ENCODE measurements at places on chromosomes 13 and 19.

- DNase-seq = peak; percentile 46
Observed at GRCh38 chr19:18167975-18168645, 5.5 kb upstream of the IFI30 start.

- no peak for DNase-seq
Observed at GRCh38 chr13:99486996-99487395, 14.3 kb upstream of the TM9SF2 start.

DNA sequence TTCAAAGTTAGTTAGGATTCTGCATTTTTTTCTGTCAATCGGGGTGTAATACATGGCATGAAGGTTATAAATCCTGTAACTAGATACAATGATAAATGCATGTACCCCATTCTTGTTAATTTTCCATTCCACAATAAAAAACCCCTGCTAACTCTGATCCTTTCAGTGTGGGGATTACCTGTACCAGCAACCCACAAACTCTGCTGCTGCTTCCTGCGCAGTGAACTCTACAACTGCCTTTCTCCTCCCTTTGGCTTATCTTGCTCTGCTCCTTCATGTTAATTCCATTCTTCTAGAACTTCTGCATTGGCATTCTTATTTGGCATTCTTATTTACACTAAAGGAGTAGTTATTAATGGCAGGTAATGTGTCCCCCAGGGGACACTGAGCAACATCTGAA lies 273.1 kb downstream of the KLF12 start:
- no peak for DNase-seq

DNA sequence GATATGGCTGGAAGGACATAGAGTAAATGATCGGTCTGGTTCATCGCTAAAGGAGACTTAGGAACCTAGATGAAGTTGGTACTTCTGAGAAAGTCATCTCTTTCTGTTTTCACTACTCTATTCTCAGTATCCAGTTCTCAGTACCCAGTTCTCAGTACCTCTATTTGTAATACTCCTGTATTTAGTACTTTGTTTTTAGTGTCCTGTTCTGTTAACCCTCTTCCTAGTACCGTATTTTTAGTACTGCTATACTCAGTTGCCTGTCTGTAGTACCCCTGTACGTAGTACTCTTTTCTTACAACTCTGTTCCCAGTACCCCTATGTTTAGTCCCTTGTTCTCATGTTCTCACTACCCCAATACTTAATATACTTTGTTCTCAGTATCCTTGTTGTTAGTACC lies 1.2 kb downstream of the RFXAP start:
- DNase-seq = no peak

GRCh38 chr13:107960301-107960700 lies 255.0 kb downstream of the LIG4 start:
- DNase-seq = no peak

DNA sequence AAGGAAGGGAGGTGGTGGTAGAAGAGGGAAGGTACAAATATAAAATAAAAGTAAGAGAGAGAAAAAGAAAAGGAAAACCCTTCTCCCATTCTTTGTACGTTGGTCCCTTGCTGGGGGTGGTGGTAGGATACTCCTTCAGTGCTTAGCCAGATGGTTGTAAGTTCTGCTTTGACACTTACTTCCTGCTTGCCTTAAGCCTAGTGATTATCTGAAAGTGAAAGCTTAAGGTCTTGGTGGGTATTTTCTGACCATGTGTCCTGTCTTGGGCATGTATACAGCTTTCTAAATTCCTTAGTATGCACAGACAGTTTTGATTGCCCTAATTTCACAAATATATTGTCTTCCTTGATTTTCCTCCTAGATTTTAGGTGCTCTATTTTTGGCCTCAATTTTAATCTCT lies 314.8 kb downstream of the PCDH17 start:
- DNase-seq = no peak

DNA sequence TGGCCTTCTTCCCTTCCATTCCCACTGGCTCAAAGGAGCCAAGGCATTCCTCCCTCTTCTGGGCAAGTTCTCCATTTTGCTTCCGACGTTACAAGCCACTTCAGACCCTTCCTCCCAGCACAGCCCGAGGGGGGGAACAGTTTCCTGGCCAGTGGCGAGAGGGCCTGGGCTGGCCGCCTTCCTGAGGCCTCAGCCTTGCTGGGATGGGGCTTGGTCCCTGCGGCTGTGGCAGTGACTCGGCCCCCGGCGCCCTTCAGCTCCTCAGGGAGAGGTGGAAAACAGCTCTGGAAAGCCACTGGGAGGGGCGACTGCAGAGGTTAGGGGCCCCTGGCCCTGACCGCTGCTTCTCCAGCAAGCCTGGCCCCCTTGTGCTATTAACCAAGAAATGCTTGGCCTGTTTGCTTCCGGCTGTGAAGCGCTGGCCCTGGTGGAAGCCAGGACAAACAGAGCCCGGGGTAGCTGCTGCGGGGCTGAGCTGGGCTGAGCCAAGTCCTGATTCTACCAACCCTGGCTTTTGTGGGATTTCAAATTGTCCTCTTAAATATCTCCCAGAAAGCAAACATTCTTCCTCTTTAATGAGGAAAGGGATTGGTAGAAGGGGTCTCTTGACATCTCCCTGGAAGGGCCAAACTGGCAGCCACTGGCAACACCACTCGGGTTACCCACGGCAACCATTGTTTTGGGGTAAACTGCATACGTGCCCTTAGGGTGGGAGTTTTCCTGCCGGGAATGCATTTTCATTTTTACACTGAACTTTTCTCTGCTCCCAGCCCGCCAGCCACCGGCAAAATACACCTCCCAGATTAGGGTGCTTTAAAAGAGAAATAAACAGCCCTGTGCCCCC lies 38.7 kb downstream of the C13orf46 start:
- no peak for DNase-seq

DNA sequence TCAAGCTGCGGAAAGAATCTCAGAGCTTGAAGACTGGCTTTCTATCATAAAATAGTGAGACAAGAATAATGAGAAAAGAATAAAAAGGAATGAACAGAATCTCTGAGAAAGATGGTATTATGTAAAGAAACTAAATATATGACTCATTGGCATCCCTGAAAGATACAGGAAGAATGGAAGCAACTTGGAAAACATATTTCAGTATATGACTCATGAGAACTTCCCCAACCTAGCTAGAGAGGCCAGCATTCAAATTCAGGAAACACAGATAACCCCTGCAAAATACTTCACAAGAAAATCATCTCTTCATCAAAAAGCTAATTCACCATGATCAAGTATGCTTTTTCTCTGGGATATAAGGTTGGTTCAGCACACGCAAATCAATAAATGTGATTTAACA lies 2318.0 kb downstream of the PCDH9 start:
- DNase-seq = no peak

- no peak for DNase-seq
Observed at GRCh38 chr13:22114630-22115311, 443.9 kb downstream of the FGF9 start.

- peak; percentile 15 for DNase-seq
Observed at GRCh38 chr19:58001895-58002369, 688 bp downstream of the ZNF606 start.

GRCh38 chr13:46609052-46609451 lies 56.1 kb downstream of the LRCH1 start:
- DNase-seq = no peak

- DNase-seq = no peak
Observed at GRCh38 chr13:24073657-24074056, 86.9 kb upstream of the SPATA13 start.

- no peak for DNase-seq
Observed at GRCh38 chr13:22091971-22092300, 421.1 kb downstream of the FGF9 start.

DNA sequence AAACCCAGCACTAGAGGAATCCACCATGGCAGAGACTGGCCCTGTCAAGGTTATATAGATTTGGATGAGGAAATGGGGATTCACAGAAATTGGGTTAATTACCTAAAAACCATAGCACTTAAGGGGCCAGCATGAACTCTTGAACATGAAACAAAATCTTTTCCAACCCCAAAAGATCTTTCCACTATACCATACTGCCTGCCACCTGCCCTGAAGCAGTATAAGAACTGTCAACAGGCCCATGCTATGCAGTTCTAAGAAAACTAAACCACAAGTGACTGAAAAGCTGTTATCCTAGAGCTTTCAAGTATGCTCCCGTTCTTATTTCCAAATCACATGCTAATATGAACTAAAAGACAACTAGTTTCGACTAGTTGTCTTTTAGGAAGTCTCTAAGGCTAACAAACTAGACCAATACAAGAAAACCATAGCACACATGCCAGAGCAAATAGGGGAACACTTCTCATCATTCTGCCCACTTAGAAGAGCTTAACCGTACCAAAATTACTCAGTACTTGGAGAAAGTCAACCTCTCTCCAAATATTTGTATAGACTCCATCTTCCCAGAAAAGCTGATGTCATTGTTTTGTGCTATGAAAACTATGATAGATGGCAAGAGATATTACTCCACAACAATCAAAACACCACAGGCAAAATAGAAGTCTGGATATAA lies 27.5 kb downstream of the HSPH1 start:
- DNase-seq = no peak

DNA sequence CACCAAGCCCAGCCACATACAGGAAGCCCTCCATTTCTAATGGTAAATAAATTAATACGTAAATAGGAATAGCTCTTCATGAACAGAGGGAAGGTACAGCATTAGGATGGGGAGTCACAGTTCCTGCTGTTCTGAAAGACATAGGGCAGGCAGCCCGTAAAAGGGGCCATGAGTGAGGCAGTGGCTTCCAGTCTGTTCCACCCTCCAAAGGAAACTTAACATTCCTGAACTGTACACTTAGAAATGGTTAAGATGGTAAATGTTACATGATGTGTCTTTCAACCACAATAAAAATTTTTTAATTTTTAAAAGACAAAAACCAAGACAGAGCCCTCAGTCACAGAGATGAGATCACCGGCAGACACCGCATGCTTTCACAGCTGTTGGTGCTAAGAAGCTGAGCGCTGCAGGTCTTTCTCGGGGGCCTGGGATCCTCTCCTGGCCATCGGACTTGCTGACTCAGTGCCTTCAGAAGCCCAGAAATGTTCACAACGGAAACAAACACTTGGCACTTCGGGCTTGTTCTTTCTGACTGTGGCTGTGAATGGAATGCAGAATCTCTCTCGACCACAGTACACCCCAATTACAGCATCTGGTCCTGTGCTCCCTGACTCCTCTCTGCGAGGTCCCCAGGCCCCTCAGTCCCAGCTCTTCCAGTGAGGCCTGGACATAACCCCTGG lies 36.4 kb downstream of the EPS15L1 start:
- DNase-seq = no peak

- no peak for DNase-seq
Observed at GRCh38 chr13:29956853-29957252, 106.4 kb upstream of the UBL3 start.

- DNase-seq = no peak
Observed at GRCh38 chr19:39342647-39343305, 555 bp downstream of the SAMD4B start.

DNA sequence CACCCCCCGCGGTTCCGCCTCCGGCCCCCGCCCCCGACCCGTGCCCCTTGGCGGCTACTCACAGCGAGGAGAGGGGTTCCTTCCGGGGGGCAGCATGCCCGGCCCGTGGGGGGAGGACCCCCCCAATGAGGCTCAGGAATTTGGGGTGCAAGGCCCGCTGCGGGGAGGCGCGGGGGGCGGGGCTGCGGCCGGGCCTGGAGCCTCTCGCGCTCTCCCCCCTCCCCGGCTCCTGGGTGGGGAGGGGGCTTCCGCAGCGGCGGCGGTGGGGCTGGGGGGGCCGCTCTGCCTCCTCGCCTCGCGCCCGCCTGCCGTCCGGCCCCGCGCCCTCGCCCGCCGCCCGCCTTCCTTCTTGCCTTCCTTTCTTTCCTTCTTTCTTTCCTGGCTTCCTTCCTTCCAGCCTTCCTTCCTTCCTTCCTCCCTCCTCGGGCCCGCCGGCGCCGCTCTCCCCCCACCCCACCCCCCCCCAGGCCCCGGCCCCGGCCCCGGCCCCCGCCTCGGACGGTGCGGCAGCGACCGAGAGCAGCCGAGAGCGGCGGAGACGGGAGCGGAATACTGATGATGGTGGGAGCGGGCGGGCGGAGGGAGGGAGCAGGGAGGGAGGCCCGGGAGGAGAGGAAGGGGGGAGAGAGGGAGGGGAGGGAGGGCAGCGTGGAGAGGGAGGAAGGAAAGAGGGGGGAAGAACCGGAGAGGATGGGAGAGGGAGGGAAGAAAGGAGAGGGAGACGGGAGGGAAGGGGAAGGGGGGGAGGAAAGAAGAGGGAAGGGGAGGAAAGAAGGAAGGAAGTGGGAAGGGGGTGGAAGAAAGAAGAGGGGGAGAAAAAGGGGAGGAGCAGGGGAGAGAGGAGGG lies at the start of gene LRRC4B:
TSS of gene LRRC4B (minus strand) at position 554 of the 846 bp plus-strand sequence. CDS start 19,597 bp downstream, outside the sequence.
- DNase-seq = no peak

GRCh38 chr13:113813749-113814434 lies 50.0 kb downstream of the GAS6 start:
- no peak for DNase-seq

- DNase-seq = no peak
Observed at GRCh38 chr13:44703371-44703770, 127.2 kb upstream of the TSC22D1 start.

- peak; percentile 46 for DNase-seq
Observed at GRCh38 chr19:737591-738093, 13.3 kb upstream of the MISP start.

GRCh38 chr13:51727634-51728274 lies 76.2 kb downstream of the DHRS12 start:
- no peak for DNase-seq

DNA sequence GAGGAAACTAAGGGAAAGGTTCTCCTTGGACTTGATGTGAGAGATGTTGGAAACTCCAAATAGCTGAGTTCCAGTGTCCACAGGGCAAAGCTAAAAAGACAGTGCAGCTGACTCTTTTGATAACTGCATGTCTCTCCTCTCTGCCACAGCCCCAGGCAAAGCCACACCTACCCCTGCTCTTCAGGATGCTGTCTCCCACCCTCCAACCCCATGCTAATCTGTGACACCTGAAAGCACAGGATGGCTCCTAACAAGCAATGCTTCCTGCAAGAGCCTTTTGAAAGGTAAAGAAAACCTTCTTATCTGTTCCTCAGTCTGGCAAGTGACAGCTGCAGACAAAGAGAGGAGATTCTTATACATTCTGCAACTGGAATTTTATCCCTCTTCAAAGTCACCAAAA lies 14.5 kb downstream of the SLC46A3 start:
- no peak for DNase-seq

- peak; percentile 57 for DNase-seq
Observed at GRCh38 chr19:51441410-51442390, 16.6 kb downstream of the SIGLEC8 start.

DNA sequence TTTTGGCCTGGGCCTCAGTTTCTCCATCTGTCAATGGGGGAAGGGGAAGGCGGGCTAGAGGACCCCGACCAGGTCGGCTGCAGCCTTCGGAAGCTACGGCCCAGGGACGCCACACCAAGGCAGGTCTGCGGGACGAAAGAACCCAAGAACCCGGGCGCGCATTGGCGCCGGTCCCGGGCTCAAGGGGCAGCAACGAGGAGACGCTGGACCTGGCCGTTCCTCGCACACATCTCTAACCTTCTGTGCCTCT lies 739 bp upstream of the ILF3 start:
- no peak for DNase-seq
